ENCODE measurements at places on chromosomes 3 and 15. TPM values are rescaled to one million over a fixed set of nuclear protein-coding genes. Genes with fewer than 3 reads are reported as not detected.

The SCAANT1 gene
- total RNA-seq = not detected

The ARRDC4 gene
- 25.4 TPM for total RNA-seq

The CCDC33 gene
- total RNA-seq = 0.20 TPM

The CFAP20DC gene
- total RNA-seq = 1.3 TPM

The LCMT2 gene
- total RNA-seq = 4.4 TPM
